ENCODE measurements at places on chromosomes 3 and 15. TPM values are rescaled to one million over a fixed set of nuclear protein-coding genes. Genes with fewer than 3 reads are reported as not detected.

Gene LRRK1
- 3.0 TPM for total RNA-seq

Gene ITIH1
- not detected for total RNA-seq

Gene TTLL13
- total RNA-seq: not detected

Gene SH3GL3
- not detected for total RNA-seq

Gene PLA2G4E
- not detected for total RNA-seq

Gene SERINC4
- 0.19 TPM for total RNA-seq

Gene AADACL2
- total RNA-seq: not detected

Gene PCOLCE2
- total RNA-seq: 52.7 TPM

Gene SATB1
- 41.7 TPM for total RNA-seq

Gene FMN1
- 2.9 TPM for total RNA-seq
